ENCODE measurements at places on chromosomes 12 and 14.

- DNase-seq = no peak
Observed at GRCh38 chr12:94618995-94619695, 31.2 kb downstream of the TMCC3 start.

DNA sequence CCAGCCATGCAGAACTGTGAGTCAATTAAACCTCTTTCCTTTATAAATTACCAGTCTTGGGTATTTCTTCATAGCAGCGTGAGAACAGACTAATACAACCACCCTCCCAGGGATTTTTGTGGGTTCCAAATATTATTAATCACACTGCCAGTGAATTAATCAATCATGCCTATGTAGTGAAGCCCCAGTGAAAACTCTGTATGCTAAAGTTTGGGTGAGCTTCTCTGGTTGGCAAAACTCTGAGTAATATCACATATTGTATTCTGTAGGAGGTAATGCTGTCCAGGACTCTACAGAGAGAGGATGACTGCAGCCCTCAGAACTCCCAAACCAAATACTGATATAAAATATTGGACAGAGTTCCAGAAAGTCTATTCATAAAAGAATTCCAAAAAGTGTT lies 216.9 kb downstream of the RPAP3 start:
- DNase-seq = no peak

DNA sequence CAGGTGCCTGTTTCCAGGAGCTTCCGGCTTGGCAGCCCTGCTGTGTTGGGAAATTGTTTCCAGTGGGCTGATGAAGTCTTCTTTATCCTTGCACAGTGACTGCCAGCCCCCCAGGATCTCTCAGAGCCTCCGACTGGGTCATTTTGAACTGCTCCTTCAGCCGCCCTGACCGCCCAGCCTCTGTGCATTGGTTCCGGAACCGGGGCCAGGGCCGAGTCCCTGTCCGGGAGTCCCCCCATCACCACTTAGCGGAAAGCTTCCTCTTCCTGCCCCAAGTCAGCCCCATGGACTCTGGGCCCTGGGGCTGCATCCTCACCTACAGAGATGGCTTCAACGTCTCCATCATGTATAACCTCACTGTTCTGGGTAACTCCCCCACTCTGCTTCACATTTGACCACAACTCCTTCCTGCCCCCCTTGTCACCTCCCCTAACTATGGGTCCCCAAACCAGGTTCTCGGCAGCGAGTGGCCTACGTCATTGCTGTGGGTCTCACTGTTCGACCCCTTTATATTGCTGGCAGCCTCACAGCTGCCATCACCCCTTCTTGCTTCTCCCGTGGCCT lies 2.3 kb downstream of the LAG3 start:
- no peak for DNase-seq

DNA sequence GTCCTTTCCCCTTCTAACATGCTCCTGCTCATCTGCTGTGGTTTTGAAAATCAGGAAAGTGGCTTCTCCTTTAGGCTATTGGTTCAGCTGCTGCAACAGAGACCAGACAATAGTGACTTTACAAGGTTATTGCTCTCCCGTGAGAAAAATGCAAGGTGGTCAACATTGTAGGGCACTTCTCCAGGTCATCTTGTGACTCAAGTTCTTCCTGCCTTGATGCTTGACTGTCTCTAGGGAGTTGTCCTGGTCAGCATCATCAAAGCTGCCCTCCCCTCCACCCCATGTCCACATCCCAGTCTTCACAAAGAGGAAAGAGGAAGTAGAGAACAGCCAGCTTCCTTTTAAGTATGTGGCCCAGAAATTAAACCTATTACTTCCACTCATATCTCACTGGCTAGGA lies 3.9 kb upstream of the TMEM63C start:
- DNase-seq = no peak

All from 8988T (cell line).